ENCODE measurements at places on chromosomes 6 and 20.

DNA sequence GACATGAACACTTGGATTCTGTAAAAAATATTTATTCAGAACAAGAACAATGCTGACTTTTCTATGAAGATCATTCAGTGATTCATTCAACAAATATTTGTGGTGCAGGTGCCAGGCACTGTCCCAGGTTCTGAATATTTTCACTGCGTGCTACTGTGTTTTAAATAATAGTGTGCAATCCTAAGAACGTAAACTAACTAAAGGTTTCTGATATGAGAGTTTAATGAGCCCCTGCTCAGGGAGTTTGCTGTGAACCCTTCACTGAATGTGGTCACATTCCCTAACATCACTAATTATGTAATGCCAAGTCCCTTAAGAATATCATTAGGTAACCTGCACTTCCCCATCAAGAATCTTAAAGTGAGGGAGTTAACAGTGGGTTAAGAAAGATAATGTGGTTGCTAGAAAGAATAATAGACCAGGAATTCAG is 1.7 kb upstream of the TMEM170B start:
- H3K36me3 ChIP-seq: no peaks in the 10 kb centered on the region
- H3K4me1 ChIP-seq: no peaks in the 10 kb centered on the region
- DNase-seq: no peak
- no peak overlapping the region for H3K4me3 ChIP-seq
- H3K27me3 ChIP-seq: no peaks in the 10 kb centered on the region

DNA sequence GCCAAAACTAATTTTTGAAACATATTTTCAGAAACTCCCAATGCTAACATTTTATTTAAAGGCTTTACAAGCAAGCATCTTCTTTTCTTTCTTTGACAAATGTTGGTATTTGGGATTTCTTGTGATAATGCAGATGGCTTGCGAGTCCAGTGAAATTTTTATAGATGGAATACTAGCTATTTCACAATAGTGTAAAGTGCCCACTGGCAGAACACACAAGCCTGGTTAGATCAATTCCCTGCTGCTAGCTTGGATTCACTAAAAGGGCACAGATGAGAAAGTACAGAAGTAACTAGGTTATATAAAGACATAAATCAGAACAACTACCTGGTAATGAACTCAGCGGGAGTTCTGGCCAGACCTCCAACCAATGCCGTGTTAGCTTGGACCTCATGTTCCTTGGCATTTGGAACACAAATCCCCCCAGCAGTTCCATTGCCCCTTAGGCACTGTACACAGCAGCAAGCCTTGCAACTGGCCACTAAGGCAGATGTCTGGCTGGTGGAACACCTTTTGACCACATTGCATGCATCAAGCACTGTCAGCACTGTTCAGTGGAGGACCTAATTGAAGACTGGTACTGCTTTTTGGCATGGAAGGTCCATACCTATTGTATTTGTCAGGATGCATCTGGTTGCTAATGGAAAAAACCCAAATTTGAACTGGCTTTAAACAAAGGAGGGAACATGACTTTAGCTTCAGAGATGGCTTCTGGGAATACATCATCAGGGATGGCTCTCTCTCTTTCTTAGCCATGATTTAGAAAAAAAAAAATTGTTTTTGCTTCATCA is 15.6 kb upstream of the ZFP64 start:
- no peak for DNase-seq
- no peak overlapping the region for H3K27ac ChIP-seq
- H3K4me1 ChIP-seq: peaks cover 9% of the 10 kb centered on the region
- H3K27me3 ChIP-seq: no peaks in the 10 kb centered on the region
- H3K4me3 ChIP-seq: no peak overlapping the region
- H3K36me3 ChIP-seq: no peaks in the 10 kb centered on the region

DNA sequence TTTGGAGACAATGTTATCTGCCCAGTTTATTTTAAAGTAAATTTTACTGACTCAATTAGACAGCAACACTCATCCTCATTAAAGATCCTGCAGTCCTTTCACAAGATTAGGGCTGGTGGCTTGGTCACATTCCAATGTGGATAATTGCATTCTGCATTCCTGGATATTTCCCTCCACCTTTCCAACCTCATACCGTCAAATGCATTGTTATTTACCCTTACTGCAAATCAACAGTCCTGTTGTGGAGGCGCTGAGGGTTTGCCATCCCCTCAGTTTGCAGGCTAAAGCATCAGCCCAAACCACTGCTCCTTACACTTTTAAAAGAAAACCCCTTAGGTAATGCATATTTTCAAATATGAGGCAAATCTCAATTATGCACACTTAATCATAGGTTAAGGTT is 5.4 kb downstream of the CITED2 start:
- no peak for DNase-seq
- peak overlapping the region; percentile 12 for H3K27ac ChIP-seq
- peaks cover 19% of the 10 kb centered on the region for H3K4me1 ChIP-seq
- peak overlapping the region; percentile 96 for H3K4me3 ChIP-seq
- no peaks in the 10 kb centered on the region for H3K27me3 ChIP-seq

- peaks cover 8% of the 10 kb centered on the region for H3K4me1 ChIP-seq
- no peaks in the 10 kb centered on the region for H3K27me3 ChIP-seq
- DNase-seq: no peak
- no peak overlapping the region for H3K4me3 ChIP-seq
Measured at GRCh38 chr6:148265054-148265453, 77.6 kb upstream of the SASH1 start.

DNA sequence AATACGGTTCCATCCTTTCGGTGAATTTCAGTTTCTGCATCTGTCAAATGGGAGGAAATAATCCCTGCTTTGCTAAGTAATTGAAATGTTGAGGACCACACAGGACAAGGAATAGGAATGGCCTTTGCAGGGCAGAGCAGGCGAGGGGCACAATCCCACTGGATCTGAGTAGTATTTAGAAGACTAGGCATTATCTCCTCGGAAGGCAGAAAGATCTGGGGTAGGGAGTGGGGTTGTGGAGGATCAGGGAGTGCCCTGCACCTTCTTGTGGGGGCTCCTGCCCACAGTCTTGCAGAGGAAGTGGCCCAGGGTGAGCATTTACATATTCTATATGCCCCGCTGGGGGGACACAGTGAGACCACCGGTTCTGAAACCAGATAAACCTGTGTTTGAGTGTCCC is 87.1 kb upstream of the SIRPA start:
- peaks cover 13% of the 10 kb centered on the region for H3K4me1 ChIP-seq
- H3K27me3 ChIP-seq: peaks cover 14% of the 10 kb centered on the region
- DNase-seq: no peak
- no peak overlapping the region for H3K27ac ChIP-seq
- no peak overlapping the region for H3K4me3 ChIP-seq

DNA sequence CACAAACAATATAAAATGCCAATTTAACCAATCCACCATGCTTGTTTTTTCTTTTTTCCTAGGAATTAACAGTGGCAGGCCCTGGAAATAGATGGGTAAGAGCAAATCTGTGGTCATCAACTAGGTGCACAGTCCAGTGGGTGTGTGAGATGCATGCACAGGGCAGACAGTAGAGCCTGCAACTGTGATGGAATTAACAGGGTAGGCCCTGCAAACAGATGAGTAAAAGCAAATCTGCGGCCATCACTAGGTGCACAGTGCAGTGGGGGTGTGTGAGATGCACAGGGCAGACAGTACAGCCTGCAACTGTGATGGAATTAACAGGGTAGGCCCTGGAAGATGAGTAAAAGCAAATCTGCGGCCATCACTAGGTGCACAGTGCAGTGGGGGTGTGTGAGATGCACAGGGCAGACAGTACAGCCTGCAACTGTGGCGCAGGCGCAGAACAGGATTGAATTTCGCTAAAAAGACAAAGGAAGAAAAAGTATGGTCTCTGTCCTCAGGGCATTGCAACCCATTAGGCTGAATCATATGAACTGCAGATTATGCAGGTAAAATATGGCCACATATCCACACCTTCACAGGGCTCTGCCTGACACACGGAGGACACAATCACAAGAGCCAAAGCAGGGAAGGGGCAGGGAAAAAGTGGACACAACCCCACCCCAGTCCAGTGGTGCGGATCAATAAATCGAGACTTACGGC is 41.0 kb upstream of the IPCEF1 start:
- no peak overlapping the region for H3K4me3 ChIP-seq
- H3K36me3 ChIP-seq: no peaks in the 10 kb centered on the region
- no peak for DNase-seq
- no peaks in the 10 kb centered on the region for H3K27me3 ChIP-seq

- no peaks in the 10 kb centered on the region for H3K27me3 ChIP-seq
- no peaks in the 10 kb centered on the region for H3K36me3 ChIP-seq
- H3K4me3 ChIP-seq: no peak overlapping the region
Measured at GRCh38 chr6:160952633-160953281, 38.8 kb upstream of the MAP3K4 start.
